Heart right ventricle (tissue), 16 donors: ENCODE measurements at places on chromosomes 3 and 15. TPM values are rescaled to one million over a fixed set of nuclear protein-coding genes. Genes with fewer than 3 reads are reported as not detected.

PLXNA1 gene
- polyA plus RNA-seq, result 14.3 TPM

- DNase-seq, result no peak
Observed at GRCh38 chr15:41860049-41860828, 21.6 kb downstream of the PLA2G4B start.

OSTN gene
- 0.15 TPM for polyA plus RNA-seq

OXTR gene
- polyA plus RNA-seq, result 0.17 TPM

DNA sequence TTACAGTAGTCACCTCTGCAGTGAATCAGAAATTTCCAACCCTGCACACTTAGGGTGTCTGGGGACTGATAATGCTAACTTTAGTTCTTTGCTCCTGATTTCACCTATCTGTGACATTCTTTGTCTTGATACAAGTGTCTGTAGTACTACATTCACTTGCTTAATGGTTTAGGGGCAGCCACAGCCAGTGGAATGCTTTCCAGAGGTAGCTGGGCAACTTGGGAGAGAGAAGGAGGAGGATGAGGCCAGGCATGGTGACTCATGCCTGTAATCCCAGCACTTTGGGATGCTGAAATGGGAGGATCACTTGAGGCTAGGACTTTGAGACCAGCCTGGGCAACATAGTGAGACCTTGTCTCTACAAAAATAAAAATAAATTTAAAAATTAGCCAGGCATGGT is 8.5 kb downstream of the BAHD1 start:
- no peak for DNase-seq
